Activated CD8-positive, alpha-beta T cell treated with anti-CD3 and anti-CD28 coated beads for 36 hours (primary cell): ENCODE measurements at places on chromosomes 4 and X. TPM values are rescaled to one million over a fixed set of nuclear protein-coding genes. Genes with fewer than 3 reads are reported as not detected.

GRCh38 chrX:118989886-118990285 lies 15.5 kb downstream of the LONRF3 start:
- H3K27me3 ChIP-seq, result no peaks in the 10 kb centered on the region
- H3K4me3 ChIP-seq, result no peak overlapping the region
- no peak for DNase-seq
- H3K27ac ChIP-seq, result no peak overlapping the region
- peaks cover 3% of the 10 kb centered on the region for H3K4me1 ChIP-seq

GRCh38 chr4:66688674-66689073 lies 856.6 kb downstream of the CENPC start:
- H3K36me3 ChIP-seq, result no peaks in the 10 kb centered on the region
- no peak for DNase-seq
- H3K27me3 ChIP-seq, result no peaks in the 10 kb centered on the region
- no peak overlapping the region for H3K4me3 ChIP-seq

DNA sequence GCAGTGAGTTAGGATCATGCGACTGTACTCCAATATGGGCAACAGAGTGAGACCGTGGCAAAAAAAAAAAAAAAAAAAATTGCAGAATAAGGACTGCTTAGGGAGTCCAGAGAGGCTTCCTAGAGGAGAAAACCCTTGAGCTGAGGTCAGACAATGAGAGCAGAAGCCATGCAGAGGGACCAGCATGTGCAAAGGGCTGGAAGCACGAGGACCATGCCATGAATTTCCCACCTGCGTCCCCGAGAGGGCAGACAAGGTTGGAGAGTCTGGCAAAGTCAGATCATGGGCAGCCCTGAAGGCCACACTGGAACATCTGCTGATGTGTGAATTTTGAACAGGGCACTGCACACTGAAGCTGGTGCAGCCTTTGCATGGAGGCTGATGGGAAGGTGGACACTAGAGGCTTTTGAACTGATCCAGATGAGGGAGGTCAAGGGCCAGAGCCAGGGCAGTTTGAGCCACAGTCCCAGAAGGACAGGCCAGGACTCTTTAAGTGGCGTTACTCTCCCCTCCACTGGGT lies 6.5 kb upstream of the JAKMIP1 start:
- peaks cover under 1% of the 10 kb centered on the region for H3K4me1 ChIP-seq
- H3K4me3 ChIP-seq, result no peak overlapping the region
- H3K27me3 ChIP-seq, result peaks cover 2% of the 10 kb centered on the region
- H3K36me3 ChIP-seq, result no peaks in the 10 kb centered on the region

DNA sequence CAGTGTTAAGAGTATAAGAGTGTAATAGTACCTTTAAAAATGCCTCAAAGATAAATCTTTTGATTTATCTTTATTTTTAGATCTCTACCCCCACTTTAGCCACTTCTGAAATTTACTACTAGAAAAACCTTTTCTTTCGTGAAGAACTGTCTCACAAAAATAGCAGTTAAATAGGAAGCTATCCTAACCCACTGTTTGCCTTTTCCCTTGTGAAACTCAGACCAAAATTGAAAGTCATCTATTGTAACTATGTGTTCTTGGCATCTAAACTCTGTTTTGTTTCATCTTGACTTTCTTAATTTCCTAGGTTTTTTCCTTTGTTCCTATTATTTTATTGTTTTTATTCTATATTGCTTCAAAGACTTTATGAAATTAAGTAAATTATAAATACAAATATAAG lies 7.8 kb upstream of the TMEM144 start:
- peaks cover 3% of the 10 kb centered on the region for H3K27me3 ChIP-seq
- no peak for DNase-seq
- no peaks in the 10 kb centered on the region for H3K36me3 ChIP-seq
- H3K27ac ChIP-seq, result no peak overlapping the region

- H3K36me3 ChIP-seq, result no peaks in the 10 kb centered on the region
- no peaks in the 10 kb centered on the region for H3K27me3 ChIP-seq
- H3K4me3 ChIP-seq, result no peak overlapping the region
- no peak overlapping the region for H3K27ac ChIP-seq
- DNase-seq, result no peak
Measured at GRCh38 chr4:107349266-107349665, 313.2 kb upstream of the DKK2 start.

GRCh38 chrX:154444755-154445246 lies 860 bp downstream of the FAM50A start:
- H3K4me3 ChIP-seq, result peak overlapping the region; percentile 55
- no peak for DNase-seq
- peaks cover 8% of the 10 kb centered on the region for H3K36me3 ChIP-seq
- H3K27me3 ChIP-seq, result no peaks in the 10 kb centered on the region
- peaks cover 28% of the 10 kb centered on the region for H3K4me1 ChIP-seq
- H3K27ac ChIP-seq, result no peak overlapping the region

DNA sequence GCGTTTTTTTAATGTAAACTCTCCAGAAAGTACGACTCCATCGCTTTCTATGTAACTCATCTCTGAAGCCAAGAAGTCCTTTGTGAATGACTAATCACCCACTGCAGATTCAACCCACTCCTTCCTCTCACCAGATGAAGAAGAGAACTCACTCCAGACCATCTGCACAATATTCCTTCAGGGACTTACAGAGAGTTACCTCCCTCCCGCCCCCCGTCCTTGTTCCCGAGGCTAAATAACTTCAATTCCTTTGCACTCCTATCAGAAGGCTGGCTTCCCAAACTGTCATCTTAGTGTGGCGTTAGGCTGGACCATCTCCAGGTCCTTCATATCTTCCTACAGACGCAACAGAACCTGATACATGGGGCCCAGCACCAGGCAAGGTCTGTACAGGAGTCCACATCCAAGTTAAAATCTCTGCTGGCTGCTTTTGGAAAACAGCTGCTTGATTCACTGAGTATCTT lies 82.4 kb downstream of the AFAP1 start:
- H3K27me3 ChIP-seq, result no peaks in the 10 kb centered on the region
- peaks cover 27% of the 10 kb centered on the region for H3K36me3 ChIP-seq
- DNase-seq, result no peak
- peaks cover 60% of the 10 kb centered on the region for H3K4me1 ChIP-seq

- DNase-seq, result no peak
- peaks cover 23% of the 10 kb centered on the region for H3K4me1 ChIP-seq
- no peak overlapping the region for H3K4me3 ChIP-seq
- no peak overlapping the region for H3K27ac ChIP-seq
Measured at GRCh38 chr4:53313510-53313909, 52.4 kb downstream of the SCFD2 start.

GRCh38 chrX:9676738-9677097 lies 88.9 kb downstream of the GPR143 start:
- peaks cover 31% of the 10 kb centered on the region for H3K36me3 ChIP-seq
- no peak overlapping the region for H3K4me3 ChIP-seq
- no peaks in the 10 kb centered on the region for H3K27me3 ChIP-seq
- peak overlapping the region; percentile 70 for H3K27ac ChIP-seq

DNA sequence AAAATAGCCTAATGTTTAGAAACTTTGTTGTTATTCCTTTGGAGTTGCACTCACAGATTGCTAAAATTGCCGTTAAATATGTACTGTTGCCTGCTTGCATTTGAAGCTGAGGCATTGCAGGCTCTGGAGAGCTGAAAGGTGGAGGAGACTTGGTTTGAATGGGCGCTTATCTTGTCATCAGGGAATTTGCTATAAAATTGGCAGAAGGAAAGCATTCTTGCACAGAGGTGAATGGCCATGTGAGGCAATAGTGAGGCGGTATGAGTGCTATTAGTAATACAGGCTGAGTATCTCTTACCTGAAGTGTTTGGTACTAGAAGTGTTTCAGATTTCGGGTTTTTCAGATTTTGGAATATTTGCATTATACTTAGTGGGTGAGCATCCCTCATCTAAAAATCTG lies 41.3 kb downstream of the TRAPPC11 start:
- no peak for DNase-seq
- H3K4me1 ChIP-seq, result no peaks in the 10 kb centered on the region
- H3K27me3 ChIP-seq, result no peaks in the 10 kb centered on the region
- peaks cover 50% of the 10 kb centered on the region for H3K36me3 ChIP-seq
- H3K27ac ChIP-seq, result no peak overlapping the region
- no peak overlapping the region for H3K4me3 ChIP-seq

GRCh38 chr4:53500546-53500945 lies 90.7 kb downstream of the LNX1 start:
- H3K27me3 ChIP-seq, result no peaks in the 10 kb centered on the region
- H3K36me3 ChIP-seq, result no peaks in the 10 kb centered on the region

DNA sequence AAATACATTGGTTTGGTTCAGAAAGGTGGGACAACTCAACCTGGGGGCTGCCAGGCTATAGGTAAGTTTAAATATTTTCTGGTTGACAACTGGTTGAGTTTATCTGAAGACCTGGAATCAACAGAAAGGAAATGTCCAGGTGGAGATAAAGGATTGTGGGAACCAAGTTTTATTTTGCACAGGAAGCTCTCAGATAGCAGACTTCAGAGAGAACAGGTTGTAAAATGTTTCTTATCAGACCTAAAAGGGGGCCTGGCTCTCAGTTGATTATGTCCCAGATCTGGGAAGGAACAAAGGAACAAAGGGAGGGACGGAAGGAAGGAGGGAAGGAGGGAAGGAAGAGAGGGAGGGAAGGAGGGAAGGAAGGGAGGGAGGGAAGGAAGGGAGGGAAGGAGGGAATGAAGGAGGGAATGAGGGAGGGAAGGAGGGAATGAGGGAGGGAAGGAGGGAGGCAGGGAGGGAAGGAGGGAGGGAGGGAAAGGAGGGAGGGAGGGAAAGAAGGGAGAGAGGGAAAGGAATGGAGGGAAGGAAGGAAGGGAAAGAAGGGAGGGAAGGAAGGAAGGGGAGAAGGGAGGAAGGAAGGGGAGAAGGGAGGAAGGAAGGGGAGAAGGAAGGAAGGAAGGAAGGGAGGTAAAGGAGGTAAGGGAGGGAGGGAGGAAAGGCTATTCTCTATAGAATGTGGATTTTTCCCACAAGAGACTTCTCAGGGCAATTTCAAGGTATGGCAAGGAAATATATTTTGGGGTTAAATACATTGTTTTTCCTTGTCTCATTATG lies 186.7 kb downstream of the DHRSX start:
- no peak overlapping the region for H3K4me3 ChIP-seq
- peaks cover 29% of the 10 kb centered on the region for H3K36me3 ChIP-seq
- no peak overlapping the region for H3K27ac ChIP-seq
- no peaks in the 10 kb centered on the region for H3K27me3 ChIP-seq

- no peak overlapping the region for H3K4me3 ChIP-seq
- H3K4me1 ChIP-seq, result no peaks in the 10 kb centered on the region
- no peak for DNase-seq
- H3K27me3 ChIP-seq, result no peaks in the 10 kb centered on the region
- no peaks in the 10 kb centered on the region for H3K36me3 ChIP-seq
Measured at GRCh38 chr4:85717351-85717750, 242.4 kb downstream of the ARHGAP24 start.

GRCh38 chrX:85115252-85115651 lies 111.6 kb downstream of the APOOL start:
- H3K4me1 ChIP-seq, result no peaks in the 10 kb centered on the region
- no peak overlapping the region for H3K4me3 ChIP-seq
- no peak overlapping the region for H3K27ac ChIP-seq
- no peaks in the 10 kb centered on the region for H3K36me3 ChIP-seq
- no peak for DNase-seq

GRCh38 chrX:153882086-153882498 lies 3.9 kb downstream of the L1CAM start:
- H3K36me3 ChIP-seq, result no peaks in the 10 kb centered on the region
- no peak overlapping the region for H3K27ac ChIP-seq
- peaks cover 18% of the 10 kb centered on the region for H3K4me1 ChIP-seq
- no peak overlapping the region for H3K4me3 ChIP-seq
- H3K27me3 ChIP-seq, result peaks cover 24% of the 10 kb centered on the region

DNA sequence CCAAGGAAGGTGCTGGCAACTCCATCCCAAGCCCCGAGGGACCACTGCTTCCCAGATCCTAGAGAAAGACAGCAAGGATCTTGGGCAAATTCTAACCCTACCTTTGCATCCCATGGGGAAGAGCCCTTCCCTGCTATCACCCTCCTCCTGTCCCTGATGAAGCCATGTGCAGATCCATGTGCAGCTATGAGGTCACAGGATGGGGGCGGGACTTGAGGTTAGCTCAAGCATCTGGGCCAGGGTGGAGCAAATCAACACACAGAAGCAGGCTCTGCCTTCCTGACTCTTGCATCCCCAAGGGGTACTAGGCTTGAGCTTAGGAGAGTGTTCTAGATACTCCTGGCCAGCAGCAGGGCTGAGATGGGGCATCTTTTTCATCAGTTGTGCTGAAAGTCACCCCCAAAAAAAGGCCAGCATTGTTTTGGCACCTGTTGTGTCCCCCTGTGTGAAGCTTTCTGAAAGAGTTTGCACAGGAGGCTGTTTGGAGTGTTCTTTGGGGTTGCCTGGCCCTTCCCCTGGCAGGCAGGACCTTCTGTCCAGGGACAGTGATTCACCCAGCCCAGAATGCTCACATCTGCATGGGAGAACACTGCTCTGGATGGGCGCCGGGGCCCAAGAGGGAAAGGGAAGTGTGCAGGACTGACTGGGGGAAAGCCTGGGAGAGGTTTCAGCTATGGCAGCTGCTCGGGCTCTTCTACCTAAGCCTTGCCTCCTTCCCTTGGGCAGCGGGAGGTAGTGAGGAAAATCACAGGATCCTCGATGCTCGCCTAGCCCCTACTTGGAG lies 50.8 kb downstream of the PRPS1 start:
- peaks cover 53% of the 10 kb centered on the region for H3K4me1 ChIP-seq
- H3K27me3 ChIP-seq, result no peaks in the 10 kb centered on the region
- peak overlapping the region; percentile 83 for H3K4me3 ChIP-seq
- DNase-seq, result peak; percentile 86

- no peaks in the 10 kb centered on the region for H3K4me1 ChIP-seq
- H3K4me3 ChIP-seq, result no peak overlapping the region
Measured at GRCh38 chr4:124191329-124191728, 521.2 kb downstream of the ANKRD50 start.

- peak overlapping the region; percentile 20 for H3K27ac ChIP-seq
- H3K4me3 ChIP-seq, result no peak overlapping the region
- H3K27me3 ChIP-seq, result no peaks in the 10 kb centered on the region
Measured at GRCh38 chrX:136608295-136608933, 39.5 kb upstream of the CD40LG start.

Gene BMP2K
- total RNA-seq, result 12.4 TPM

Gene DUSP9
- total RNA-seq, result not detected

Gene RBM10
- total RNA-seq, result 66.4 TPM

Gene OTUD6A
- total RNA-seq, result not detected

Gene CTAG1A
- not detected for total RNA-seq

Gene GLOD5
- total RNA-seq, result not detected

Gene GYPB
- total RNA-seq, result not detected

Gene DMP1
- total RNA-seq, result not detected

Gene MXRA5
- not detected for total RNA-seq

Gene RNF212
- total RNA-seq, result 3.0 TPM

Gene TLR10
- 0.11 TPM for total RNA-seq

Gene CT55
- not detected for total RNA-seq

Gene MAGEA9B
- not detected for total RNA-seq

Gene CSAG1
- not detected for total RNA-seq

Gene CYP4V2
- total RNA-seq, result 4.8 TPM
